Activated gamma-delta T cell treated with anti-CD3 and anti-CD28 coated beads, Interleukin-2, amount 50 U/mL, for 16 hours (primary cell): ENCODE measurements at places on chromosomes 1 and 21.
A peak's percentile ranks its signal among the peaks of the same experiment; 100 is the strongest.

DNA sequence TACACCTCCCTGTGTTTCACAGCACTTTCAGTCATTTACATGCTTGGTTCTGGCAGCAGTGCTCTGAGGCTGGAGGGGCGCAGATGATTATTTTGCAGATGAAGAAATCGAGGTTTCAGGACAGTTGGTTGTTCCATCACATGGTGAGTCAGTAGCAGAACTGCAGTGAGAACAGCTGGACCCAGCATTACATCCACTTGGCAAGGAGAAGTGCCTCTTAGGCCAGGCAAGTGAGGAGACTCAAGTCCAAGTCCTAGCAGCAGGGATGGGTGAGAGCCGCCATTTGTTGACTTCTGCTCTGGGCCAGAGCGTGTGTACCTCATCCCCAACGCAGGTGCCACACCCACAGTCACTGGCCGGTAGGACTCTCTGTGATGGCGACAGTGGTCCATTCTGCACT lies 26.8 kb upstream of the EPHA8 start:
- no peak for DNase-seq

- no peak for DNase-seq
Observed at GRCh38 chr1:219159946-219160645, 13.6 kb upstream of the LYPLAL1 start.

DNA sequence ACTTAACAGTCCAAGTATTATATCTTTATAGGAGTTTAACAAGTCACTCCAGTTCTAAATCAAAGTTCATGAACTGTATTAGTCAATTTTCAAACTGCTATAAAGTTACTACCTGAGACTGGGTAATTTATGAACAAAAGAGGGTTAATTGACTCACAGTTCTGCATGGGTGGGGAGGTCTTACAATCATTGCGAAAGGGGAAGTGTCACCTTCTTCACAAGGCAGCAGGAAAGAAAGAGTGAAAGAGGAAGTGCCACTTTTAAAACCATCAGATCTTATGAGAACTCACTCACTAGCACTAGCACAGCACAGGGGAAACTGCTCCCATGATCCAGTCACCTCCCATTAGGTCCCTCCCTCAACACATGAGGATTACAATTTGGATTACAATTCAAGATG lies 70.0 kb downstream of the CLCA4 start:
- no peak for DNase-seq

DNA sequence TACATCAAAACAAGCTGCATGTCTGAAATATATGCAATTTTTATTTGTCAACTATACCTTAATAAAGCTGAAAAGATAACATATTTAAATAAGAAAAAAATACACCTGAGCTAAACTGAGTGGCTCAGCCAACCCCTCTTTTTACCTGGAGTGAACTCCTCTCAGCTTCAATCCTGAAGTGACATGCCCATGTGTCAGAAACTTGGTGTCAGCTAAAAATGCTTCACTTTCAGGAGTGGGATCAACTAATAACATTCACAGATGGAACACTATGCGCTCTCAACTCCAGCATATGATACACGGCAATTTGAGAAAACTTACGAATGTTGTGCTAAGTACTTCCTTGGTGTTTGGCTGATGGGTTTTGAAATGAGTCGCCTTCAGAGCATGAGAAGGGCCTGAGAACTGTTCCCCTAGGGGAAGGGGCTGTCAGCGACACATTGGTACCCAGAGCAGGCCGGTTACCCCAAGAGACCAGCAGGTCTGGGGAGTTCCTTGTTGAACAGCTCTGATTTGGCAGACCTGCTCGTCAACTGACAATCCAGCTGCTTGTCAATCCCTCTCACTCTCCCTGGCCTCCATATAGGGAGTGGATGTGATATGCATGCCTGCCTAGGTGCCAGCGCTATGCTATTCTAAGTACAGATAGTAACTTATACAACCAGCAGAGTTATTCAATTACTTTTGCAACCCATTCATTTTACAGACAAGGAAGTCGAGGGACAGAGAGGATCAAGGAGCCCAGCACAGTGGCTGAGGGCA lies 267.7 kb downstream of the PCP4 start:
- no peak for DNase-seq

DNA sequence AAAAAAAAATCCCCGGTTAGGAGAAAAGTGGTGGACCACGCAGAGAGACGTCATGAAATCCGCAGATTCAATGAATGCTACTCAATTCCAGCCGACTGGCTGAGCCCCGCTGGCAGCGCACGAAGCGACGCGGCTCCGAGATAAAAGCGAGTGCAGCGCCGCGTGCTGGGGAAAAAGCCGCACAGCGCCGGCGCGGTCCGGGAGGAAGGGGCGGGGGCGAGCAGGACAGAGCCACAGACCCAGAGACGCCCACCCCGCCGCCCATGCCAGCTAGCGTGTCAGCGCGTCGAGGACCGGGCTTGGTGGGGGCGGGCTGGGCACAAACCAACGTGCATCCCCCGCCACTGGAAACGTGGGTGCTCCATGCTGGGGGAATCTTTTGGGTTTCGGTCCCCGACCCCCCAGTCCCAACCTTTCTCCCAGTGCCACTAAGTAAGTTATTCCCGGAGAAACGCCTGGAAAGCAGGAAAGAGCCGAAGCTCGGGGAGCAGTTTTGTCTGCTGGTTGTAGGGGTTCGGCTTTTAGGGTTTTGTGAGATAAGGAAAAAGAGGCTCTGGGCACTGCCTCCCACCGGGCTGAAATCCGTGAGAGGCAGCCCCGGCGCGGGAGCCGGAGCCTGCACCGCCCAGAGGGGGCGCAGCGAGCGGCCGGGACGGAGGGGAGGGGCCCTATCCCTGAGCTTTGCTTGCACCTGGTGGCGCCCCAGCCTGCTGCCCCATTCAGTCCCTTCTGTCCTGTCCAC lies at the start of gene KCNJ6:
KCNJ6 (minus strand) TSS at position 148 of the 742 bp plus-strand sequence. CDS start 75,775 bp downstream, outside the sequence.
- DNase-seq: no peak

GRCh38 chr1:53963460-53963859 lies 17.3 kb downstream of the LRRC42 start:
- no peak for DNase-seq

- peak; percentile 83 for DNase-seq
Observed at GRCh38 chr1:153963030-153963849, at the start of gene SLC39A1. SLC39A1 (minus strand) TSS chr1:153963537; CDS start chr1:153962715, 822 bp downstream.

DNA sequence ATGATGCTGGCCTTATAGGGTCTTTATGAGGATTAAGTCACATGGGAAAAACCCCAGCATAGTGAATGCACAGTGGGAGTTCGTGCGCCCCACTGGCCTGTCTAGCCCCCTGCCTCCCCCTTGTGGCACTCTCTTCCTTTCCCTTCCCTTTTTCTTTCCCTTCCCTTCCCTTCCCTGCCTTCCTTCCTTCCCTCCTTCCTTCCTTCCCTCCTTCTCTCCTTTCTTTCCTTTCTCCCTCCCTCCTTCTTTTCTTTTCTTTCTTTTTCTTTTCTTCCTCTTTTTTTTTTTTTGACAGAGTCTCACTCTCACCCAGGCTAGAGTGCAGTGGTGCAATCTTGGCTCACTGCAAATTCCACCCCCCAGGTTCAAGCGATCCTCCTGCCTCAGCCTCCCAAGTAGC lies 38.6 kb downstream of the HTR6 start:
- DNase-seq: no peak

DNA sequence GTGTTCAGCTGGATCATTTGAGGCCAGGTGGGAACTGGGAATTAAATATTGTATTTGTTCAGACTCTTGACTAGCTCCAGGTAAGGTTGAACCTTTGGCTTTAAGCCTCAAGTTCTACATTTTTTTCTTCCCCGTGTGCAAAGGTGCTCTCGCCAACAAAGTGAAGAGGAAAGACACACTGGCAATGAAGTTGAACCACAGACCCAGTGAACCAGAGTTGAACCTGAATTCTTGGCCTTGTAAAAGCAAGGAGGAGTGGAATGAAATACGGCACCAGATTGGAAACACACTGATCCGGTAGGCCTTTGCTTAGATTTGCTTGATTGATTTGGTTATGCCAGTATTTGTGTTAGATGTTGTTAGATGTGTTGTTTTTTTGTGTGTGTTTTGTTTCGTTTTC lies 25.5 kb upstream of the RCC1 start:
- DNase-seq: no peak

DNA sequence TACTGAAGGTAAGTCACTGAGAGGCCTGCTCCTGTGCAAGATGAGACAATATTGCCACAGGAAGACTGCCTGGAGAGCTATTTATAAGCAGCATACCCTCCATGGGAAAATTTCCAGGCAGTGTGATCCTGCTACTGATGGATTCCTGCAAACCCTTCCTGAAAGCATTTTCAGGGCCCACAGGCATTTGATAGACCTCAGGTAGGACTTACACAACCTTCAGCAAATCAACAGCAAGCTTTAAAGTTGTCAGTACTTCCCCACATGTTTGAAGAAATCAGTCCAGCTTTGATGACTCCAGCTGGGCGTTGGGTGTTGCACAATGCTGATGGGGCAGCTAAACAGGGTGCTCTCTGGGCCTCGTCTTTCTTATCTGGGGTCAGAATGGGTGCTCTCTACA lies 108.8 kb downstream of the PLXNA2 start:
- DNase-seq: no peak

- no peak for DNase-seq
Observed at GRCh38 chr1:2376931-2377672, 14.3 kb downstream of the MORN1 start.

DNA sequence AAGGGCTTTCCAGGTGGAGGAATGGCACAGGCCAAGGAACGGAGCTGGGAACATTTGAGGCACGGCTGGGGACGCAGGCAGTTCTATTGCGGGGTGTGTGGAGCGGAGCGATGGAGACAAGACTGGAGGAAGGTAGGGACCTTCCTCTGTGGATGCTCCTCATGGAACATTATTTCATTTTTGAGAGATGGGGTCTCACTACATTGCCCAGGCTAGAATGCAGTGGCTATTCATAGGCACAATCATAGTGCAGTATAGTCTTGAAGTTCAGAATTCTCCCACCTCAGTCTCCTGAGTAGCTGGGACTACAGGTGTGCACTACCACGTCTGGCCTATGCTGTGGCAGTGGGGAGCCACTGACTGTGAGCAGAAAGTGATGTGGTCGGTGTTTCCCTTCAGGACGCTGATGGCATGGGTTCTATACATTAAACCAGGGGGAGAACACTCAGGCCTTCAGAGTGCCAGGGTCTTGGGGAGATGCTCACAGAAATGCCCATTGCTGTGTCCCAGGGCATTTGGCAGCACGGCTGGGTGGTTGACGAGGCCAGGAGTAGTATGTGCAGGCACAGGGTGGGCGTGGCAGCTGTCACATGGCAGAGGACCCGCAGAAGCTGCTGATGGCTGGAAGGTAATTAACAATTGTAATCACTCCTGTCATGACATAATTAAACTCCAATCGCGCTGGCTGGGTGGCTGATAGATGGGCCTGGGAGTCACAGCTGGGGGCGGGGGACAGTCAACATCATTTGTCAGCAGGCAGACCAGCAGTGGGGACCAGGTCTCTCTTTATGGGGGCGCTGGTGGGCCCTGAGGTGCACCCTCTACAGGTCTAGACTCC lies 40.8 kb upstream of the ACOT11 start:
- DNase-seq: no peak

DNA sequence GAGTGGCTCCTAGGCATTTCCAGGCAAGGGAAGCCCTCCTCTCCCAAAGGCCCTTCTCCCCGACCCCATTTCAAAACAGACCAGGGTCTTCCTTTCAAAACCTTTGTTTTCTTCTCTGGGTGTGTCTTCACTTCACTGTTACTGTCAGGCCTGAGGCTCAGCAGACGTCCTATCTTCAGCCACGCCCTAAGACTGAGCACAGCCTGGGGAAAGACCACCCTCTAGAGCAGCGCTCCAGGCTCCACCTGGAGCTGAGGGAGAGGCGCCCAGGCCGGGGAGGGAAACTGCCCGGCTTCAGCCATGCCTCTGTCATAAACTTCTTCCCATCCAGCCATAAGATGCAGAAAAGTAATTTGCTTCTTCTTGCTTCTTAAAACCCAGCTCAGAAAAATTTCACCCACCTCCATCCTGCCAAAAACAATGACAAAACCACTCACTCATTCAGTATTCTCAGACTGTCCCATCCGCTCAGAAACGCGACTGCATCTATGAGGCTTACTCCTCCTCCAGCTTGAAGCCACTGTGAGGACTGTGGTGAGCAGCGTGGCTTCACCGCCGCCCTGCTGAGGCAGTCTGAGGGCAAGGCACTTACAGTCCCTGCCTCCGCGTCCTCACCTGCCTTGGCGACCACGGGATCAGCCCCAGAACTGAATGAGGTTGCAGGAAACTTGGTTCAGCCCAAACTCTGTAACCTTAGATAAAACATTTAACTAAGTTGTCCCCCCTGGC lies 36.1 kb downstream of the VN1R5 start:
- no peak for DNase-seq

DNA sequence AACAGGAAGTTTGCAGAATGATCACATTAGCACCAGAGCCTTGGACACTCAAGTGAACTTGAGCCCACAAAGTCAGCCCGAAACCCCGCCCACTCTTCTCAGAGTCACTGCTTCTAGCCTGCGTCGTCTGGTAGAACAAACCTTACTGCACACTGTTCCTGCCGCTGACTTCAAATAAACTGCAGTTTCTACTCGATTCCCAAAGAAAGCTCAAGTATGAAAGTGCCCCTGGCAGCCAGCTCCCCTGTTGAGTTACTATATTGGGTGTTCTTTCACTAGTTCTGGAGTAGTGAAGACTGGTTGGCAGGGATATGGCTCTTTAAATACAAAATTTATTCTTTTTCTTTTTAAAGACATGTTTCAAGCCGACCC lies 164.7 kb downstream of the GALNT2 start:
- no peak for DNase-seq

- DNase-seq: no peak
Observed at GRCh38 chr1:70438529-70438928, 27.5 kb downstream of the CTH start.

DNA sequence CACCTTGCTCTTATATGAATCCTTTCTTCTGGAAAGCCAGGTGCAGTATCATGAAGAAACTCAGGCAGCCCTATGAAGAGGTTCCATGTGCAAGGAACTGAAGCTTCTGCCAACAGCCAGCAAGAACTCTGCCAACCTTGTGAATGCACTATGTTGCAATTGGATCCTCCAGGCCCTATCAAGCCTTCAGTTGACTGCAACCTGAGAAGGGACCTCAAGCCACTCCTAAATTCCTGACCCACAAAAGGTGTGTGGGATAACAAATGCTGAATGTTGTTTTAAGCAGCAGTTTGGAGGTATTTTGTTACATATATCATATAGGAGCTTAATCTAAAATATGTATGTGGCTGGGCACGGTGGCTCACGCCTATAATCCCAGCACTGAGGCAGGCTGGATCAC lies 84.0 kb downstream of the RERE start:
- no peak for DNase-seq

GRCh38 chr1:184463680-184464079 lies 76.9 kb downstream of the C1orf21 start:
- DNase-seq: no peak
